ENCODE measurements at places on chromosomes 11 and 22. TPM values are rescaled to one million over a fixed set of nuclear protein-coding genes. Genes with fewer than 3 reads are reported as not detected.

DNA sequence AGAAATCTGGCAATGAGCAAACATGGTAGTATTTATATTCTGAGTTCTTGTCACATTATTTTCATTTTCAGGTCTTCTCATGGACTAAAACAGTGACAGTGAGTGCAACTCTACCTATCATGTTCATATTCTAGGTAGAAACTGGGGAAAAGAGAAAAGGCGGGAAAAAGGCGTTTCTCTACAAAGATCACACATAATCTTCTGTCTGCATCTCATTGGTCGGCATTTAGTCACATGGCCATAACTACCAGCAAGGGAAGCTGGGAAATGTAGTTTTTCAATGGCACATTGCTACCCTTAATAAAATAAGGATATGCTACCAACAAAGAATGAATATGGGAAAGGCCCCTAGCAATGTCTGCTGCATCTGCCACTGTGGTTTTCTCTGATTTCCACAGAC is 57.6 kb upstream of the B3GAT1 start:
- H3K27ac ChIP-seq, result no peak overlapping the region
- DNase-seq, result peak; percentile 5
- peaks cover 37% of the 10 kb centered on the region for H3K27me3 ChIP-seq
- peaks cover 6% of the 10 kb centered on the region for H3K4me1 ChIP-seq

DNA sequence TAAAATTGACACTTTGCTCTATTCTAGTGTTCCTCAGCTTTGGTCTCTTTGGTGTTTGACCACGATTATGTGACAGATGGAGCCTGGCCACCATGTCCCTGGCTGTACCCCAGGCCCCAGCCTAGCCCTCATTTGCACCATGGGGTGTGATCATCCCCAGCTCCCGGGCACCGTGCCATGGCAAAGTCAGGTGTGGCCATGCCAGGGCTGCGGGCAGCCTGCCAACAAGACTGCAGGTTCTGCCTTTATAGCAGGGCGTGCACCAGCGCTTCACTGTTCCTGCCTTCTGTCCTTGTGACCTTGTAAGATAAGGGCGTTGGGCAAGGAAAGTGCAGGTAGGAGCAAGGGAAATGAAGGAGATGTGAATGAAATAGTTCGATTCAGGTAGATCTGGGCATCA is 22.4 kb upstream of the APOBEC3A start:
- H3K4me3 ChIP-seq, result no peak overlapping the region
- H3K27ac ChIP-seq, result no peak overlapping the region
- peaks cover 6% of the 10 kb centered on the region for H3K27me3 ChIP-seq
- DNase-seq, result no peak

The OR51A2 gene
- not detected for total RNA-seq

- H3K4me3 ChIP-seq, result no peak overlapping the region
- H3K27ac ChIP-seq, result no peak overlapping the region
- no peaks in the 10 kb centered on the region for H3K4me1 ChIP-seq
- no peak for DNase-seq
- no peaks in the 10 kb centered on the region for H3K36me3 ChIP-seq
Observed at GRCh38 chr11:105241136-105241535, 101.6 kb upstream of the CARD18 start.

- no peak for DNase-seq
- no peak overlapping the region for H3K27ac ChIP-seq
- peaks cover 21% of the 10 kb centered on the region for H3K27me3 ChIP-seq
- H3K4me3 ChIP-seq, result no peak overlapping the region
Observed at GRCh38 chr11:72162891-72163492, 27.5 kb downstream of the FOLR3 start.

The SULT4A1 gene
- 1.2 TPM for total RNA-seq

GRCh38 chr11:104798789-104799188 is 99.5 kb downstream of the CASP12 start:
- DNase-seq, result no peak
- H3K27ac ChIP-seq, result no peak overlapping the region
- no peaks in the 10 kb centered on the region for H3K27me3 ChIP-seq
- H3K4me1 ChIP-seq, result no peaks in the 10 kb centered on the region
- no peak overlapping the region for H3K4me3 ChIP-seq
- no peaks in the 10 kb centered on the region for H3K36me3 ChIP-seq

The PATE2 gene
- total RNA-seq, result 0.13 TPM

GRCh38 chr11:44957776-44958564 is 7.3 kb upstream of the TP53I11 start:
- peaks cover 21% of the 10 kb centered on the region for H3K27me3 ChIP-seq
- peaks cover 20% of the 10 kb centered on the region for H3K4me1 ChIP-seq
- H3K27ac ChIP-seq, result no peak overlapping the region
- no peak for DNase-seq

The POU2AF2 gene
- not detected for total RNA-seq

The HSPB2 gene
- 63.2 TPM for total RNA-seq

- H3K4me3 ChIP-seq, result no peak overlapping the region
- H3K27ac ChIP-seq, result no peak overlapping the region
- peaks cover 5% of the 10 kb centered on the region for H3K27me3 ChIP-seq
- DNase-seq, result no peak
Observed at GRCh38 chr11:44527476-44527875, 38.0 kb upstream of the CD82 start.

Measured in muscle of leg (tissue), 16 donors.